IMR-90 (cell line): ENCODE measurements at places on chromosomes 1 and 21. TPM values are rescaled to one million over a fixed set of nuclear protein-coding genes. Genes with fewer than 3 reads are reported as not detected.

SPRR3 gene
- total RNA-seq: not detected in 2 replicates

LAMC2 gene
- 2.2 and 2.3 TPM in 2 replicates for total RNA-seq

C1orf87 gene
- not detected in 2 replicates for total RNA-seq

NOL9 gene
- 19.2 and 21.4 TPM in 2 replicates for total RNA-seq

OR2M3 gene
- total RNA-seq: not detected in 2 replicates

GRCh38 chr1:152697701-152698600, at the start of gene LCE2A:
Gene LCE2A (plus strand): TSS chr1:152698345. CDS start chr1:152698902, 557 bp downstream.
- DNase-seq: no peak

DNA sequence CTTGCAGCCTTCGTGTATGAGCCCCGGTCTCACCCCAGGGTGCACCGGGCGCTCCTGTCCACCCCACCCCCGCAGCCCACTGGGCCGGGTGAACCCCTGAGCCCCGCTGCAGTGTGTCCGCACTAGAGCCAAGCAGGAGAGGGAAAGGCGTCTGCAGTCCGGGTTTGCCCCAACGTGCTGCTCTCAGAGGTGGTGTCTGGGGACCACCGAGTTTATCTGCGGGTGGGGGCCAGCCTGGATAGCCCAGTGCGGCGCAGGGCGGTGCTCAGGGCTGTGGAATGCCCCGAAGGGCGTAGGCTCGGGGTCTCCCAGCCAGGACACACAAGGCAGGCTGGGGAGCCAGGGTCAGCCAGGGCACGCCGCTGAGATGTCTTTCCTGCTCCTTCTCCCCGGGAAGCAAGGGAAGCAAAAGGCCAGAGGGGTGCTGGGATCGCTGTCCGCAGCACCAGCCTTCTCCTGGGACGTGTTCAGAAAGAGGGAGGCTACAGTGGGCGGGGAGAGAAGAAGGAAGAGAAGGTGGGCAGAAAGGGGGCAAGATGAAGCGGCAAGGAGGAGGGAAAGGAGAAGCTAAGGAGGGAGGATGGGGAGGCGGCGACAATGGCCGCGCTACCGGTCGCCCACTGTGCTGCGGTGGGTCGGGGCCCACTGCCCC, 56.6 kb downstream of the MAB21L3 start:
- DNase-seq: no peak

- DNase-seq: no peak
Measured at GRCh38 chr1:6456800-6457466, 9.0 kb downstream of the TNFRSF25 start.

DNA sequence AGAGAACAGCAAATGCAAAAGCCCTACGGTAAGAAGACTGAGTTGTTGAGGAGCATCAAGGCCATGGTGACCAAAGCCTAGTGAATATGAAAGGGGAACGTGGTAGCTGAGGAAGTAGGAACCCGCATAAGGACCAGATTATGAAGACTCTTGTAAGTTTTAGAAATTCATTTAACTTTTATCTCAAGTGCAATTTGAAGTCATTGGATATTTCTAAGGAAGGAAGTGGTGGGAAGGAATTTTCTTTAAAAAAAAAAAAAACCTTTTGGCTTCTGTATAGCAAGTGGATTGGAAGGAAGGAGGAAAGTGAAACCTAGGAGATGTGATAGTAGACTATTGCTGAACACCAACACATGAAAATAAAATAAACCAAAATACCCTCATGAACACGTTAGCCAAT, 119.0 kb downstream of the TNFSF18 start:
- no peak for DNase-seq

GRCh38 chr1:87024936-87025540, 110.6 kb downstream of the HS2ST1 start:
- peak; percentile 22 for DNase-seq

- DNase-seq: no peak
Measured at GRCh38 chr1:94228640-94229375, 8.6 kb downstream of the ARHGAP29 start.

DNA sequence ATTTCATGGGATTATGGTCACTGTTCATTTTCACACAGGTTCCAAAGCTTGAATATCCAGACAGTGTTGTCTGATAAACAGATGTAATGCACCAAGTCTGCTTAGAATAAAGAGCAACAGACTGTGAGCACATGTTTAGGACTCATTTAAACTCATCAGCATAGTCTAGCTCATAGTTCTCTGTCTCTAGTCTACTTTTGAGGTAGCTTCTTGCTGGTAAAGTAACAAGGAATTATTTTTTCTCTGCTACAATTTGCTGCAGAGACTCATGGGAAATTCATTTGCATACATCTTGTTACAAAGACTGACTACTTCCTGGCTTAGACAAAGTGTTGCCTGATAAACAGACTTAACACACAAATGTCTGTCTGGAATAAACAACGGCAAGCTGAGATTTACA, 187.2 kb downstream of the NFIA start:
- no peak for DNase-seq

DNA sequence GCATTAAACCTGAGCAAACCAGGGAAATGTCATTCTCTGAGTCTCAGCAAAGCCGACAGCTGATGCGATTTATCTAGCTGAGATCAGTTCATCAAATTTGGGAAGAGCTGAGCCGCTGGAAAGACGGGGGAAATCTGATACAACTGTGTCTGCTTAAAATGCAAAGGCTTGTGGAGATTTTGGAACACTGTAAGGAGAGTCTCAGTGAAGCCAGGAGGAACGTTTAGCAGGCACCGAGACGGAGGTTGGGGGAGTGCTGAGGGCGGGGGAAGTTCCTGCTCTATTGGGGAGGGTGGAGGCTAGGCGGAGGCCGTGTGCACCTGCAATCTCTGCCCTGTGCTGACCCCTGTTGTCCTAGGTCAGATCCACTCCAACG, 143.2 kb upstream of the CSF3R start:
- no peak for DNase-seq

- no peak for DNase-seq
Measured at GRCh38 chr1:224431726-224432125, 2.9 kb downstream of the WDR26 start.

DNA sequence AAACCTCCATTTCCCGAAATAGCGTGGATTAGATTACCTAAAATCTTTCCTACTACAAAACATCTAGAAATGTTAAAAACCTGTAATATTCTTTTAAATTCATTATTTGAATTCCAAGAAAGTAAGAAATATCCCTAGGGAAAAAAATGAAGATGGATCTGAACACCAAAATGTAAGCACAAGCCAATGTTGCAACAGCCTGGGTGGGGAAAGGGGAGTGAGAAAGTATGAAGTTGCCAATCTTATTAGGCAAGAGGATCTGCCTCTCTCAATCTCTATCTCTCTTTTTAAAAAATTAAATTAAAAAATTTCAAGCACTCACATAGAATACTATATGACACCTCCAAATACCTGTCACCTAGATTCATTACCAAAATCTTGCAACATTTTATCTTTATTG, 74.9 kb upstream of the IRF2BP2 start:
- DNase-seq: no peak

DNA sequence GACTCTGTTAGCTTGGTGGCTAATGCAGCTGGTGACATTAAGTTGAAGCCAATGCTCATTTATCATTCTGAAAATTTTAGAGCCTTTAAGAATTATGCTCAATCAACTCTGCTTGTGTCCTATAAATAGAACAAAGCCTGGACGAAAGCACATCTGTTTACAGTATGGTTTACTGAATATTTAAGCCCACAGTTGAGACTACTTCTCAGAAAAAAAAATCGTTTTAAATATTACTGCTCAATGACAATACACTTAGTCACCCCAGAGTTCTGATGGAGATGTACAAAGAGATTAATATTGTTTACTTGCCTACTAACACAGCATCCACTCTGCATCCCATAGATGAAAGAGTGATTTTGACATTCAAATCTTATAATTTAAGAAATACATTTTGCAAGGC, 79.6 kb downstream of the NEGR1 start:
- peak; percentile 45 for DNase-seq

- DNase-seq: no peak
Measured at GRCh38 chr1:247496581-247497285, 38.8 kb upstream of the OR2B11 start.

DNA sequence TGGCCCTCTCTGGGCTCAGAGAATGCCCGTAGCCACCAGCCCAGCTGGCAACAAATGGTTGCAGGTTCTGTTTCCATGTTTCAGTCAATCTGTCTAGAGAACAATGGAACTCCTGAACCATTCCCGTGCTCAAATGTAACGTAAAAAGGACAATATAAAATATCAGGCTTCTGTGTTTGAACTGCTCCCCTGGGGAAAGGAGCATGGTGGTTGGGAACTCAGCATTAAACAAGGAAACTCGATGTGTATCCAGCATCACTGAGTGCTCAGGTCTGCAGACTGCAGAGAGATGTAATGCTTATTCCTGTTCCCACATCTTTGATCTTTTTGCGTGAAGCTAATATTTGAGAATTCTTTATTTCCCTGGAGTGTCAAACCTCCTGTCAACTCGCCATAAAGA, 326.5 kb downstream of the KIF26B start:
- no peak for DNase-seq

GRCh38 chr1:244102468-244102867, 51.4 kb downstream of the ZBTB18 start:
- DNase-seq: no peak

DNA sequence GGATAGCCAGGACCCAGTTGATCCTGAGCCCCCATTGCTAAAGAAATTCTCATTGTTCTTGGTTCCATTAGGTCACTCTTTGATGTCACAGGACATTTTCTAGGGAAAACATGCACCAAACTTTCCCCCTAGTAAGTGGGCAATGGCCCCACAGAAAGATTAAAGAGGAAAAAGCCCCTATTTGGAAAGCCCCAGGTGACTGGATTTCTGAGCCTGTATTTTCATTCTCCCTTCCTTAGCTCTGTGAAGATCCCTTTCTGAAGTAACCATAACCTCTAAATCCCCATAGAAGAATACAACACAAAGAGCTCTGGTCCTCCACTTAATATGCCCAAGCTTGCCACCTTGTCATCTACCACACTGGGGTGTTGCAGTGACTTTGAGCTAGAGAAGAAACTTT, 232.3 kb upstream of the FGGY start:
- no peak for DNase-seq

- DNase-seq: no peak
Measured at GRCh38 chr1:117167402-117167801, 43.3 kb downstream of the VTCN1 start.

GRCh38 chr1:195019385-195019784, 1588.9 kb downstream of the KCNT2 start:
- peak; percentile 7 for DNase-seq

GRCh38 chr1:157955221-157955620, 38.2 kb upstream of the KIRREL1 start:
- no peak for DNase-seq

DNA sequence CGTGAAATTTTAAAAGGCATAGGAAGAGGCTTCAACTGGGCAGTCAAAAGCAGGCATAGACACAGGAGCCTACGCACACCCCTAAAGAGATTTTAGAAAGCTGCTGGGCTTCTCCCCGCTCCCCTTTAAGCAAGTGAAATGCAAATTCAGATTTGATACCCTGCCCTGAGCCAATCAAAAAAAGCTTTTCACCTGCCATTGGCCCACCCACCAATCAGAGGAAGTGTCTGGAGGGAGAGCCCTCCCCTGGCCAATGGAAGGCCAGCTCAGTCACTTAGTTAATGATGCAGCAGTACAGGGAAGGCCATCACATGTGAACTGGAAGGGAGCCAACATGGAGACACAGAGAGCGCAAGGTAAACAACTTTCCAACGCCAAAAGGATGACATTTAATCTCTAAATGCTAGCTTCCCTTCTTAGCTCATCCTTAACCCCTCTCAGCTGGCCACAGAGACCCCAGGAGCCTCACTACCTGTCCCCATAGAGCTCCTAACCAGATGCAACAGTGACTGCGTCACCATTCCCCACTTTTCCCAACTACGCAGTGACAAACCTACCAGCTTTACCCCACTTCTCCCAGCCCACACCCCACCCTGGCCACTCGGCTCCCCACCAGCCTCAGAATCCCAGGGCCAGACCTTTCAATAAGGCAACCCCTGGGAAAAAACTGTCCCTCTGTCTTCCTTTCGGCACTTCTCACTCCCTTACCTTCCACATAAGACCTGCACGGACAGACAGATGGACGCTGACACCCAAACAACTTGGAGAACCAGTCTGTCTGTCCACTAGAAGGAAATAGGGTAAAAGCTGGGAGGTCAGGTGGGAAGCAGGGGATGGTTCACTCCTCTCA, 71.0 kb downstream of the CD46 start:
- peak; percentile 22 for DNase-seq

DNA sequence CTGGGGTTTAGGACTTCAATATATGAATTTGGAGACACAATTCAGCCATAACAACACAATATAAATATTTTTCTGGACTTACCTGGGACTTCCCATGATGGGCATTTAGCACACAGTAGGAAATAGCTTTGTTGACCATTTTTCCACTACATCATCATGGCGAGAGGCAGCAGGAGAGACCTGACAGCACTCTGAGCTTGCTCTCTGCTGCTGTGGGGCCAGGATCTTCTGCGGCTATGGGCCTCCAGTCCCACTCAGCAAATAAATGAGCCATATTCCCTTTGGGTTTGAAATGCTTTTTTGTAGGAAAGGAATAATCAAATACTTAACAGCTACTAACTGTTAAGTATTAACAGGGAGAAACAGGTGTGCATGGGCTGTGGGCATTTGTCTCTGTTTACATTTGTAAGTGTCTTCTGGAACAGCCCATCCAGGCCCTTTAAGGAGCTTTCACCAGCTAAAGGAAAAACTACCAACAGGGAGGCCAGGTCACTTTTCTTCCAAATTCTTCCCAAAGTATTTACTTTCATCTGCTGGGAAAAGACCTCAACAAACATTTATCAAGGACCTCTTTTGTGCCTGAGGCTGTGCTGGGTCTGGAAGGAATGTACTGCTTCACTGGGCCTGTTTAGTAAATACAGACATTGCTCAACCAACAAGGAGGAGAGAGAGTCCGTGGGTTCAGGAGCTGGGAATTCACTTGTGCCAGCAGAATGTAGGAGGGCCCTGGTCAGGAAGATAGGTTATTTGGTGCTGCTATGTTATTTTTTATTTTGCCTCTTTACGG, 133.2 kb downstream of the LRIG2 start:
- DNase-seq: no peak

GRCh38 chr1:154829062-154829461, 41.0 kb downstream of the KCNN3 start:
- no peak for DNase-seq

DNA sequence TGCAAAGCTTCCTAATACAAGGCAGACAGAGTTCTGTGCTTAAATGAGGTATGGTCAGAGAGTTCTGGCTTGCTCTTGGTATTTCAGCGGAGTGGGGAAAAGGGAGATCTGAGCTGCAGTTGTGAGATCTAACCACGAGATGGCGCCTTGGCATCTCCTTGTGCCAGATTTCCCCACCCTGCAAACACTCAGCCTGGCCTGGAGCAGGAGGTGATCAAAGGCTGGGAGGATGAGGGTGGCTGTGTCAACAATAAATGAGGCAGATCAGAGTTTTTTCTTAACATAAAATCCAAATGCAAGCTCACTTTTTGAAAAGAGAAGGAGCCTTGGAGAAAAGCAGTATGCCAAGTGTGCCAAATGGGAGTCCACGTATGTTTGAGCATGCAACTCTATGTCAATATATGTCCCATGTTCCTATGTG, 4.1 kb upstream of the TFAP2E start:
- DNase-seq: peak; percentile 60
